Daoy (cell line): ENCODE measurements at places on chromosomes 3 and 15. TPM values are rescaled to one million over a fixed set of nuclear protein-coding genes. Genes with fewer than 3 reads are reported as not detected.

- no peak for DNase-seq
These were observed 56.6 kb upstream of the POMGNT2 start for GRCh38 chr3:43162230-43163084.

GRCh38 chr3:178669022-178669601 is 132.9 kb downstream of the KCNMB2 start:
- no peak for DNase-seq

DNA sequence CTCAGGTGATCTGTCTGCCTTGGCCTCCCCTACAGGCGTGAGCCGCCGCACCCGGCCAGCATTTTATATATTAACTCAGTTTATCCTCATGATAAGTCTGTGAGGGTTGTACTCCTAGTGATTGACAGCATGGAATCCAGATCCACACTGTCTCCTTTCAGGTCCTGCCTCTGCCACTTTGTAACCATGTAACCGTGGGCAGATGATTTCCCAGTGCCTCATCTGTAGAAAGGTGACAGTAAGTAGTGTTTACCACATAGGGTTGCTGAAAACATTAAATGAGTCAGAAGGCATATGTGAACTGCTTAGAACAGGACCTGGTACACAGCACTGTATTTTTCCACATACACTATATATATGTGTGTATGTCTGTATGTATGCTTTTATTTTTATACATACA is 2.4 kb downstream of the FYTTD1 start:
- DNase-seq, result no peak

GRCh38 chr3:175274474-175275218 is 415.5 kb downstream of the NAALADL2 start:
- no peak for DNase-seq

DNA sequence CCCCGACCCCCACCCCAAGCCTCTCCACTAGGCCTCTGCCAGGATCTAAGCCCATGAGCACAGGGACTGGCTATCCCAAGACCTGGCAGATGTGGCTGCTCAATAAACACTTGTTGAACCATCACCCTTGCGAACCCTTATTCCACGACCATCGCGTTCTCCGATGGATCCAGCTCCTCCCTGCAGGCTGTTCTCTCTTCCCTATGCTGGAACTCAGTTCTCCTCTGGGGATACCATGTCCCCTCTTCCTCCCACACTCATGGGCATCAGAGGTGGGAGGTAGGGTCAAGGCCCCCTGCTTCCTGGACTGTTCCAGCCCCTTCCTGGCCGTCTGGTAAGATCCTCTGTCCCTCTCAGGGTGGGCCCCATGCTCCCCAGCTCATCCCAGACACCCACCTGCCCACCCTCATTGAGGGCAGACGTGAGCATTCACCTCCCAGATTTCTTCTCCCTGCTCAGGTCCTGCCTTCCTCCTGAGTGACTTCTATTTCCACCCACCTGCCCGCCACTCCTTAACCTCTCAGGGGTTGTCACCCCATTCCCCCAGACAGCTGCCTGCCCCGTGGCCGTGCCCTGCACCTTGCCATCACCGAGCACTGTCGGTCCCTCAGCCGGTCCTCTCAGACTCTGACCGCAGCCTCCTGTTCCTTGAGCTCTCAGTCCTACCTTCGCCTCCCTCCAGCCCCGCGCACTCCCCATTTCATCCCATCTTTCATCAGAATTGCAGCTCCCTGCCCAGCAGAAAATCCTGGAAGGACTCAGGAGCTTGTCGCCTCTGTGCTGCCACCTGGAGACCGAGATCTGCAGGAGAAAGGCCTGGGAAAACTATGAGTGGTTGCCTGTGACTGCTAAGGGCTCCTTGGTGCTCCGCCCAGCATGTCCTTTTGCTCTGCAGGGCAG is 42.0 kb downstream of the PML start:
- DNase-seq, result peak; percentile 38

DNA sequence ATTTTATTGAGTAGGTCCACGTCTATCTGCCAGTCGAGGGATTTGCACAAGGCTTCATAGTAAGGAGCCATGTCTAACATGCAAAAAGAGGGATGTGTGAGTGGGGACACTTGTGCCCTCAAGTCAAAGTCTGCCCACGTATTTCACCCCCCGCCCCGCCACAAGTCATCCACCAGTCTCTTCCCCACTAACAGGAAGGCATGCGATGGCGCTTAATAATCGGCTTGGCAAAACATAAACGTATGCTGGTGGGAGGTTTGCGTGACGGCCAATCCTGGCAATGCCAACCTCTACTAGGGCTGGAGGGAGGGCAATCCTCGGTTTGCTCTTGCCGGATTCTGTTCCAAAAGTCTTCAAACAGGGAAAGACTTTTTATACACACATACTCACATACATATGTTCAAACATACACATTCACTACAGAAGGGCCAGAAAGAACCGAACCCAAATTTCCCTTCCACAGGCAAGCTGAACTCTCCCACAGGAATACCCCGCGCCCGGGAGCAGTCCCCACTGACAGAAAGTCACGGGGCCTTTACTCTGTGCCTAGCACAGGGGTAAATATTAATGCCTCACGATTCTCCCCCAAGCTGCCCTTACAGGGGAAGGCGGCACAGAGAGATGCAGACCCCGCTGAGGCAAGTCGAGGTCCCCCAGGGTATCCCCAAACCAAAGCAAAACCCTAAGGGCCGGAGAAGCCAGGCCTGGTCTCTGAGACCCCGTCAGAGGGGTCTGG is 675 bp downstream of the PSMD6 start:
- peak; percentile 28 for DNase-seq

DNA sequence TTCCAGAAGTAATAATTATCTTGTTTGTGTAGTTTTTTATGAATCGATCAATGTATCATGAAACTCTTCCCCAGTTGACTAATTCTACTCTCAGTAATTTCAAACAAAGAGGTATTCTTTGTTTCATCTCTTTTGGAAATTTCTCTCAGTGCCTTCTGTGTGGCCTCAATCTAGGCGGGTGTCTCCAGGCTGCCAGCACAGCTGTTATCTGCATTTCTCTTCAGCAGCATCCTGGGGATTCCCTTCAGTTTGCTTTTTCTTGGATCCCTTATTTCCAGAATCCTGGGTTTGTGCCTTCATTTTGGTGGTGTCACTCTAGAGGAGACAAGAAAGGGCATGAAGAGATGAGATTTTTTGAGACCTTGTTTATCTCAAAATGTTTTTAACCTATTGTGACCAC is 22.7 kb downstream of the NIPA2 start:
- DNase-seq, result no peak

- no peak for DNase-seq
These were observed 51.7 kb downstream of the ZIC4 start for GRCh38 chr3:147354623-147355022.

GRCh38 chr15:91845720-91846119 is 7.8 kb upstream of the SLCO3A1 start:
- no peak for DNase-seq

- DNase-seq, result no peak
These were observed 37.1 kb downstream of the ADAMTS9 start for GRCh38 chr3:64650715-64651114.

DNA sequence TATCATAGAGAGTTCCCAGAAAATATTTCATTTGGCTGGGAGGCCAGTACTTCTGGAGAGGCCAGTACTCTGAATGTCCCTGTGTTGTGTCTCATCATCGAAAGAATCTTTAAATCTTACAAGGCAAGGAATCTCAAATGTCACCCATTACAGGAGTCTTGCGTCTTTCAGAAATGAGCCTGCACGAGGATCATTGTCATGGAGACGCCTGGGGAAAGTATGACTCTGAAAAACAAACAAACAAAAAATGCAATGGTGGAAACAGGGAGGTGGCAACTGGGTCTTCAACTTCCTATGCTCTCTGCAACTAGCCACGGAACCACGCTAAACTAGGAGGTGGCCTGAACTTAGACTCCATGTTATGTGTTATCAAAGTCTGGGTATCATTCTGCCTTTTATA is 804.6 kb downstream of the EPHA3 start:
- no peak for DNase-seq

GRCh38 chr15:84666373-84666772 is 8.4 kb upstream of the NMB start:
- no peak for DNase-seq

DNA sequence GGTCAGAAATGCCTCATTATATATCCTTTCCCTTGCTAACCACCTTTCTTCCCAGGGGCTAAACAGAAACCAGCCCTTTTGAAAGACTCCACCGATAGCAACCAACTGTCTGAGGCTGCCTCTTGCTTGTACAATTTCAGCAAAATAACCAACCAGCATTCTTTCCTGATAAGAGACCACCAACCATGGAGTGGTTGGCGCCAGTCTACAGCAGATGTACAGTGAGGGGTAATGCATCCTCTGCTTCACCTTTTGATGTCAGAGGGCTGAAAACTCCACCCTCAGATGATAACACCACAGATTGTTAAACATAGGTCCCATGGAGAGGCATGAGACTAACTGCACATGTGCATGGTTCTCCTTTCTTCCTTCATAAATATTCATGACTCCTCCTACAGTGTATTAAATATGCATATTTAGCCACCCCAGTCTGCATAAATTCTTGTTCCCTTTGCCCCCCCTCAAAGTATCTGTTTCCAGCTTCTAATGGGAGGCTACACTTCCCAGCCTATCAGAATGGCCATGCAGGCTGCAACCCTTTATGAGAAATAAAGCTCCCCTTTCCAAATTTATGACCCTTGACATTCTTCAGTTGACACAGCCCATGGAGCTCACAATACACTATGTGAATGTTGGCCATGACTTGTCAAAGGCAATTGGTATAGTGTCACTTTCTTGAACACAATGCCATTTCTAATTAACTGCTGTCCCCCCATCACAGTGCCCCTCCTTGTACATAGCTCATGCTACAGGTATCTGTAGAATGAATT is 48.3 kb downstream of the GABRB3 start:
- no peak for DNase-seq

DNA sequence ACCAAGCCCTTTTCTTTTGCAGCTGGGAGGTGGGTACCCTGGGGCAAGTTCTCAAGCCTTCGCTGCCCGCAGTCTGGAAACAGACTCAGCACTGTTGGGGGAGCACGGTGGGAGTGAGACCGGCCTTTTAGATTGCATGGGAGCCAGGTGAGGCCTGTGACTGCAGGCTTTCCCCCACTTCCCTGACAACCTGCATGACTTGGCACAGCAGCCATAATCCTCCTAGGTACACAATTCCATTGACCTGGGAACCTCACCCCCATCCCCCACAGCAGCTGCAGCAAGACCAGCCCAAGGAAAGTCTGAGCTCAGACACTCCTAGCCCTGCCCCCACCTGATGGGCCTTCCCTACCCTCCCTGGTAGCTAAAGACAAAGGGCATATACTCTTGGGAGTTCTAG is 52.2 kb upstream of the CCDC80 start:
- no peak for DNase-seq

The CAND2 gene
- total RNA-seq, result 1.4 and 3.7 TPM in 2 replicates

The HRG gene
- not detected in 2 replicates for total RNA-seq

The CTDSPL gene
- 6.1 and 7.3 TPM in 2 replicates for total RNA-seq

The USP50 gene
- not detected in 2 replicates for total RNA-seq

The FAM162A gene
- total RNA-seq, result 25.2 and 52.5 TPM in 2 replicates

The CRABP1 gene
- total RNA-seq, result 0.23 and 2.2 TPM in 2 replicates
